ENCODE measurements at places on chromosomes 2 and 18. TPM values are rescaled to one million over a fixed set of nuclear protein-coding genes. Genes with fewer than 3 reads are reported as not detected.

GRCh38 chr2:238139196-238140039 lies 950 bp downstream of the KLHL30 start:
- peak overlapping the region; percentile 19 for H3K4me3 ChIP-seq
- H3K27ac ChIP-seq: no peak overlapping the region
- DNase-seq: no peak
- H3K36me3 ChIP-seq: no peaks in the 10 kb centered on the region

DNA sequence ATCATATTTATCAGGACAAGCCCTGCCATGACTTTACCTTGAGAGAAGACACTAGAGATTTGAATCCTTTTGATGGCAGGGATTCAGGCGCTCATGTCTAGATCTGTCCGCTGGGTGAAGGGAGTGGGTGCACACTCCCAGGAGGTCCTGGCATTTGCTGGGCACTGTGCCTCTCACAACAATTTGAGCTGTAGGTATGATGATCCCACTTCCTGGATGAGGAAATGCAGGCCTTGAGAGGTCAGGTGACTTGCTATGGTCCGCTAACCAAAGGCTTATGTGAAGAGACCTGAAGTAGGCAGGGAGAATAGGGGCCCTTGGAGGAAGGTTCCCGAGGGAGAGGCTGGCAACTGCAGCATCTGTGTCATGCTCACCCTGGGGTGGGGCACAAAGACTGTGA lies 206.1 kb downstream of the HAUS1 start:
- no peaks in the 10 kb centered on the region for H3K27me3 ChIP-seq
- no peaks in the 10 kb centered on the region for H3K4me1 ChIP-seq
- H3K36me3 ChIP-seq: no peaks in the 10 kb centered on the region

DNA sequence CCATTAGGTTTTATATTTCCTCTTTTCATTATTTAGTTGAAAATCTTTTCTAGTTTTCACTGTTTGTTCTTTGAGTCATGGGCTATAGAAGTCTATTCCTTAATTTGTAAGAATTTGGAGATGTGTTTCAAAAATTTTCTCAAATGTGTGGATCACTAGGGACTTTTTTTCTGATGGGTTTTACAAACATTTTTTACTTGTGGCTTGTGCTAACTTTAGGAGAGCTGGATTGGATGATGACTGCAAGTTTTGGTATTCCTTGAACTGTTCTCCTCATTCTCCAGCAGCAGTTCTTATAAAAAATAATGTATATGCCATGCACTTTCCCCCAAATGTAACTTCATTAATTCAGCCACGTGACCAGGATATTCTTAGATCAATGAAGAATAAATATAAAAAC lies 94.7 kb upstream of the CWC22 start:
- DNase-seq: no peak
- no peaks in the 10 kb centered on the region for H3K27me3 ChIP-seq
- H3K36me3 ChIP-seq: no peaks in the 10 kb centered on the region
- no peaks in the 10 kb centered on the region for H3K4me1 ChIP-seq
- H3K4me3 ChIP-seq: no peak overlapping the region
- H3K27ac ChIP-seq: no peak overlapping the region

GRCh38 chr2:98907966-98908905 lies 27.8 kb downstream of the CRACDL start:
- H3K4me1 ChIP-seq: no peaks in the 10 kb centered on the region
- no peaks in the 10 kb centered on the region for H3K27me3 ChIP-seq
- no peak overlapping the region for H3K27ac ChIP-seq

- no peak overlapping the region for H3K27ac ChIP-seq
- H3K36me3 ChIP-seq: no peaks in the 10 kb centered on the region
- no peaks in the 10 kb centered on the region for H3K4me1 ChIP-seq
- H3K4me3 ChIP-seq: no peak overlapping the region
- no peaks in the 10 kb centered on the region for H3K27me3 ChIP-seq
These were observed 42.6 kb downstream of the CMPK2 start for GRCh38 chr2:6823111-6823510.

DNA sequence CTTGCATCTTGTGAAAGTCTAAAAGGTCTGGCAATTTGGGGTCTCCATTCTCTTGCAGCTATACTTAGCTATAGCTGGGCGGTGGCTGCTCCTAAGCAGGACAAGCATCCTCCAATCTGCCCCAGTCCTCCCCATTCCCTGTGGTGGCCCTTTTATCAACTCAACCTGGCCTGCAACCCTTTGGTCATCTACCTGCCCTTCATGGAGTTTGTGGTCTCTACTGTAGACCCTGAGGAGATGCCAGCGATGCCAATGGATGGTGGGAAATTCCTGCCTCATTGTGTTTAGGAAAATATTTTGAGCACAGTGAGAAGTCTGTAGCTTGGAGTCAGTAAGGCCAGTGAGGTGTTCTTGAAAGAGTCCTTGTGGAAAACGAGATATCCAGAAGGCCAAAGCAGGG lies 143.4 kb downstream of the CAPN13 start:
- H3K27me3 ChIP-seq: no peaks in the 10 kb centered on the region
- no peaks in the 10 kb centered on the region for H3K36me3 ChIP-seq
- no peak overlapping the region for H3K27ac ChIP-seq

DNA sequence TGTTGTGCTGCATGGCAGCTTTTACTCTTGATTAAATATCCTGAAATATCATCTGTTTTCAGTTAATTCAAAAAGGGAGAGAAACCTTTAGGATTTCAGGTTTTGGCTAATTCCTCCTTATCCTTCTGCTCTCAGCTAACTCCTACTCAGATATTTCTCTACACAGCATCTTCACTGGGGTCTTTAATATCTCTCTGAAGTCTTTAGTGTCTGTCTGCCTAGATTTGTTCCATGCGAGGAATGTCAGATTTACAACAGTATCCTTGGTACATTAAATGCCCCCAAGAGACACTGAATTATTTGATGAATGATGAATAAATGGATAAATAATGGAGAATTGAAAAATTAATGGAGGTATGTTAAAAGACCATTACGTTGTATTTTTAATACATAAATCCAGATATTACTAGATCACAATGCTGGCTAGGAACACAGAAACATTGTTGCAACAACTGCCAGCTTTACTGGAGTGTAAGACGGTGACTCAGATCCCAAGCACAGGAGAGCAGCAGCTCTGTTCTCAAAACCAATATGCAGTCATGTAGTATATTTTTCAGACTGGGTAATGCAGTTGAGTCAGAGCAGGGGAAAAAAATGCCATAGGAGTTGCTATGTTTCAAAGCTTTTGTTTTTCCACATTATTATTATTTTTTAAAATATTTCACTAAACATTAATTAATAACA lies 388.0 kb upstream of the SYT4 start:
- no peak for DNase-seq
- H3K27ac ChIP-seq: no peak overlapping the region
- no peaks in the 10 kb centered on the region for H3K36me3 ChIP-seq
- H3K4me3 ChIP-seq: no peak overlapping the region
- no peaks in the 10 kb centered on the region for H3K27me3 ChIP-seq
- H3K4me1 ChIP-seq: no peaks in the 10 kb centered on the region

- no peaks in the 10 kb centered on the region for H3K36me3 ChIP-seq
- H3K4me1 ChIP-seq: no peaks in the 10 kb centered on the region
- no peaks in the 10 kb centered on the region for H3K27me3 ChIP-seq
- peak overlapping the region; percentile 88 for H3K4me3 ChIP-seq
- DNase-seq: peak; percentile 88
- H3K27ac ChIP-seq: peak overlapping the region; percentile 91
These were observed 2.8 kb upstream of the CTDSP1 start for GRCh38 chr2:218396688-218397462.

- DNase-seq: no peak
- H3K27me3 ChIP-seq: no peaks in the 10 kb centered on the region
- H3K36me3 ChIP-seq: peaks cover 6% of the 10 kb centered on the region
- H3K4me3 ChIP-seq: no peak overlapping the region
- no peaks in the 10 kb centered on the region for H3K4me1 ChIP-seq
These were observed 35.2 kb downstream of the ANKAR start for GRCh38 chr2:189709501-189710221.

GRCh38 chr2:40168032-40168431 lies 283.9 kb downstream of the SLC8A1 start:
- H3K27me3 ChIP-seq: no peaks in the 10 kb centered on the region
- no peaks in the 10 kb centered on the region for H3K36me3 ChIP-seq
- H3K27ac ChIP-seq: no peak overlapping the region
- no peak for DNase-seq
- peaks cover 6% of the 10 kb centered on the region for H3K4me1 ChIP-seq

GRCh38 chr2:143885461-143885860 lies 634.5 kb downstream of the ZEB2 start:
- H3K36me3 ChIP-seq: no peaks in the 10 kb centered on the region
- no peaks in the 10 kb centered on the region for H3K27me3 ChIP-seq
- H3K4me3 ChIP-seq: no peak overlapping the region
- H3K27ac ChIP-seq: no peak overlapping the region

DNA sequence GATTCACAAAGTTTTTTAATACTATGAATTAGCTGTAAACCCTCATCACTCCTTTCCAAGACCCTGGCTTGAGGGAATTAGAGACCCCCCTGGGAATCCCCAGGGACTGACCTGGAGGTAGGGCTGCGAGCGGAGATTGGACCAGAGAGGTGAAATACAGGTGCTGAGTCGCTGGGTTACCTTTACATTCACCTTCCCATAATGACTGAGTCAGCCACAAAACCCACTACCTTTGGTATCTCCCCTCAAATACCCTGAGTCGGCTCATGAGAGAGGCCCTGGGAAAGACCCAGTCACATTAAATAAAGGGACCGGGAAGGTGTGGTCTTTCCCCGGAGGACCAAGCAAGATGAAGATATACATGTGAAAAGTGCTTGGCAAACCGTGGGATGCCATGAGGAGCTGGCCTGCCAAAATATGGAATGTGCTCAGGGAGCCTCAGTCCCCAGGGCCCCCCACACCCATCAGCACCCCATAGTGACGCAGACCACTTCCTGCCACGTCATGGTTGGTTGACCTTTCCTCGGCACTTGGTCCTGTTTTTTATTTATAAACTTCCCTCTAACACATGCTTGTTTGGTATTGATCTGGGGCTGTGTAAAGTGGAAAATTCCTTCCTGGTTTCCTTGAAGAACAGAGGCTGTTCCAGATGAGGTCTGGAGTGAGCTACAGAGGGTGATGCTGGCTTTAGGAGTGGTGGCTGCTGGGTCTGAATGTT lies 51.4 kb downstream of the IL1RL2 start:
- H3K36me3 ChIP-seq: no peaks in the 10 kb centered on the region
- DNase-seq: no peak
- H3K27me3 ChIP-seq: no peaks in the 10 kb centered on the region
- H3K4me3 ChIP-seq: no peak overlapping the region
- no peak overlapping the region for H3K27ac ChIP-seq
- no peaks in the 10 kb centered on the region for H3K4me1 ChIP-seq

GRCh38 chr2:217283460-217283859 lies 423.6 kb upstream of the TNP1 start:
- DNase-seq: no peak
- no peak overlapping the region for H3K4me3 ChIP-seq
- peaks cover 3% of the 10 kb centered on the region for H3K4me1 ChIP-seq
- no peaks in the 10 kb centered on the region for H3K36me3 ChIP-seq

GRCh38 chr2:231701456-231702373 lies 6.6 kb upstream of the PTMA start:
- no peaks in the 10 kb centered on the region for H3K4me1 ChIP-seq
- DNase-seq: peak; percentile 74
- no peaks in the 10 kb centered on the region for H3K36me3 ChIP-seq
- no peaks in the 10 kb centered on the region for H3K27me3 ChIP-seq
- H3K4me3 ChIP-seq: no peak overlapping the region
- no peak overlapping the region for H3K27ac ChIP-seq

- H3K4me1 ChIP-seq: no peaks in the 10 kb centered on the region
- no peak for DNase-seq
- H3K27ac ChIP-seq: no peak overlapping the region
- no peak overlapping the region for H3K4me3 ChIP-seq
- no peaks in the 10 kb centered on the region for H3K27me3 ChIP-seq
These were observed 144.0 kb downstream of the LDLRAD4 start for GRCh38 chr18:13362607-13363006.

DNA sequence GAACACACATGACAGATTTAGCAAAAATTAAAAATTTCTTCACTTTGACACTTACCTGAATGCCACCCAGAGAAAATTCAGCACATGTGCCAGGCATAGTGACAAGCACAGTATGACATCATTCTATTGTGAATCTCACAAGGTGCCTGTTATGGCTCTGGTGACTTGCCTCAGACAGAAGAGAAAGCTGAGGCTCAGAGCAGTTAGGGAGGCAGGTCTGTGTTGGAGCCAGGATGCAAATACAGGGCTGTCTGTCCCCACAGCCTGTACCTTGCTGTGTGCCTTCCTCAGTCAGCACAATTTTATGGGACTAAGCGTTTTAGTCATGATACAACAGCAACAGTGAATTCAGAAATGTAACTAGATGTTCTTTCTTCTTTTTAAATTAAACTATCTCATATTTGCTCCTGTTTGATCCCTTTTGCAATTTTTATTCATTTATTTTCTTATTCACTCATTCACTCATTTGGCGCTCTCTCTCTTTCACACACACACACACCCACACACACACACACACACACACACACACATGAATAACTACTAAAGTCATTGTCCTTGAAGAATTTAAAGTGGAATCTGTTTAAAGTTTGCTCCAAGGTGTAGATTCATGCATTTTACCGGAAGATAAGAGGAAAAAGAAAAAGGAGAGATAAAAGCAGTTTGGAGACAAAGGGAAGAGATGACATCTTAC lies 37.9 kb upstream of the CTAGE1 start:
- H3K4me3 ChIP-seq: no peak overlapping the region
- no peaks in the 10 kb centered on the region for H3K27me3 ChIP-seq
- no peaks in the 10 kb centered on the region for H3K36me3 ChIP-seq

- H3K27ac ChIP-seq: no peak overlapping the region
- no peaks in the 10 kb centered on the region for H3K27me3 ChIP-seq
- no peaks in the 10 kb centered on the region for H3K4me1 ChIP-seq
- no peak overlapping the region for H3K4me3 ChIP-seq
These were observed 206.2 kb upstream of the EPAS1 start for GRCh38 chr2:46091004-46091403.

- H3K4me1 ChIP-seq: no peaks in the 10 kb centered on the region
- DNase-seq: no peak
- H3K4me3 ChIP-seq: no peak overlapping the region
- H3K27me3 ChIP-seq: no peaks in the 10 kb centered on the region
These were observed 81.7 kb upstream of the DNAJC10 start for GRCh38 chr2:182634386-182634785.

- H3K4me1 ChIP-seq: peaks cover 3% of the 10 kb centered on the region
- H3K36me3 ChIP-seq: no peaks in the 10 kb centered on the region
- no peak overlapping the region for H3K27ac ChIP-seq
- DNase-seq: peak; percentile 65
These were observed 28.0 kb upstream of the SCYGR1 start for GRCh38 chr2:227415538-227416424.

DNA sequence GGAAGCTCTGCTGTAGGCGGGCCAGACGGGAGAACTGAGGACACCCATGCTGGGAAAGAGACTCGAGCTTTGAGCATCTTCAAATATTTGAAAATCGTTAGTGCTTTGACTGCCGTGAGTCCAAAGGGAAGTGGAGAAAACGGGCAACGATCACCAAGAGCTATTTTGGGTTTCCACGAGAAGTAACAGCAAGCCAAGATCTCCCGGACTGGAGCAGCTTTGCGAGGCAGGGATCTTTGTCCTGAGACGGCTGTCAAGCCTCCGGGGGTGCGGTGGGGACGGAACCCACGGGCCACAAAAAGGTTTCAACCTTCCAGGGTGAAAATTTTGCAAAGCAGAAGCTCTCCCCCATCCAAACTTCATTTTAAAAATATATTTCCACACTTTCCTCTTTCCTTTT lies 195.8 kb downstream of the NDUFA10 start:
- no peaks in the 10 kb centered on the region for H3K4me1 ChIP-seq
- DNase-seq: peak; percentile 37
- no peaks in the 10 kb centered on the region for H3K36me3 ChIP-seq
- H3K27ac ChIP-seq: peak overlapping the region; percentile 46
- no peak overlapping the region for H3K4me3 ChIP-seq

Gene ZNF638
- 143 TPM for total RNA-seq

Gene CXCR1
- total RNA-seq: 3.5 TPM

Gene IMPACT
- 28.2 TPM for total RNA-seq

Gene MROH2A
- not detected for total RNA-seq

Gene AAK1
- 95.6 TPM for total RNA-seq

Gene LPIN1
- total RNA-seq: 32.8 TPM

Gene GPR39
- total RNA-seq: 0.42 TPM

Gene CD28
- total RNA-seq: 11.0 TPM

Gene CIB4
- total RNA-seq: 0.60 TPM

Gene CFC1
- not detected for total RNA-seq

Measured in aorta (tissue), 5 donors.